PC-9 (cell line): ENCODE measurements at places on chromosomes 1 and 21. TPM values are rescaled to one million over a fixed set of nuclear protein-coding genes. Genes with fewer than 3 reads are reported as not detected.

The C1QB gene
- total RNA-seq = not detected in 2 replicates

DNA sequence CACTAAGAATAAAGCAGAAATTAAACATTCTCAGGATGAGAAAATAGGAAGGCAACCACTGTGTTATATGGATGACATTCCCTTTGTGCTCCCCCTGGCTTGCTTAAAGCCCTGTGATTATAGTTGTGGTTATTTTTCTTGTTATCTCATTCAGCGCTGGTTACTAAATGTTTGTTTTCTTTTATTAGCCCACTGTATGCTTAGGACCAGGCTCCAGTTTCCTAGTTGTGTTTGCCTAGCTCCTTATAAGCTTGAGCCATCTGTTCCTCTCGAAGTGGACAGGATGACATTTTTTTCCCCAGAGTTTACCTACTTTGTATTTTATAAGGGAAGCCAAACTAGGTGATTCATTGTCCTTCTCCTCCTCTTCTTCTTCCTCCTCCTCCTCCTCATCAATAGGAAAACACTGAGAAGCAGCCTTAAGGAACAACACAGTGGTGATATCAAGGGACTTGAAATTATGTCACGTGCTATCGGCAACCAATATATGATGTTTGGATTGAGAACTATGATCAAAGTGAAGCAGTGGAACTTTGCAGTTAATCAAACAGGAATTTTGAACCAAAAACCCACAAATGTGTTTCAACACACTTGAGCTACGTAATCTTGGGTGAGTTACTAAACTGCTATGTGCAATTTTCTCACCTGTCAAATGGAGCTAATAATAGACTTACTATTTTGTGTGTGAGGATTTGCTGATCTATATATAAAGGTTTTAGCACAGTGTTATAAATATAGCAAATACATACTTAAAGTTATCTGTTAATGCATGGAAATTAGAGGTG is 35.1 kb upstream of the RGS7 start:
- no peaks in the 10 kb centered on the region for H3K4me1 ChIP-seq
- no peak overlapping the region for H3K4me3 ChIP-seq
- 0 out of 2 replicates have a peak, but pooled peaks cover 10% of the 10 kb centered on the region for H3K27me3 ChIP-seq
- no peak for DNase-seq

The POU3F1 gene
- not detected in 2 replicates for total RNA-seq

The TMPRSS2 gene
- 0.61 and 0.78 TPM in 2 replicates for total RNA-seq

DNA sequence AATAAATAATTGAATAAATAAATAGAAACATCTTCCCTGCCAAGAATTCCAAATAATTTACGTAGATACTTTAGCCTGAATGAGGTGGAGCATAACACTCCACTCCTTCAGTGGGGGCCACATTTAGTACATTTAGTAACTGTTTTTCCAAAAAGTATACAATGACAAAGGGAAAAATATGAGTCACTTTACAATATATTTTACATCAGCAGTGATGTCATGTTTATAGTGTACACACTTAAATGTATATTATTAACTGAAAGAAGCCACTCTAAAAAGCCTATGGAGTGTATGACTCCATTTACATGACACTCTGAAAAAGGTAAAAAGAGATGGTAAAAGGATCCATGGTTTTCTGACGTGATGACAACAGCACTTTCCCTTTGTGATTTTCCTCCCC is 344.5 kb upstream of the GREM2 start:
- no peak overlapping the region for H3K4me3 ChIP-seq
- no peak overlapping the region for H3K27ac ChIP-seq
- 0 out of 2 replicates have a peak, but pooled peaks cover 9% of the 10 kb centered on the region for H3K27me3 ChIP-seq
- H3K4me1 ChIP-seq = no peaks in the 10 kb centered on the region
